ENCODE measurements at places on chromosomes 2 and 18.

GRCh38 chr2:13616616-13617015 lies 899.9 kb downstream of the TRIB2 start:
- DNase-seq, result no peak

GRCh38 chr2:183093857-183094657 lies 15.5 kb downstream of the DUSP19 start:
- peak; percentile 54 for DNase-seq

- no peak for DNase-seq
These were observed 71.0 kb downstream of the AQP4 start for GRCh38 chr18:26794230-26795101.

- peak; percentile 81 for DNase-seq
These were observed 115.3 kb upstream of the RIOK3 start for GRCh38 chr18:23337599-23338444.

DNA sequence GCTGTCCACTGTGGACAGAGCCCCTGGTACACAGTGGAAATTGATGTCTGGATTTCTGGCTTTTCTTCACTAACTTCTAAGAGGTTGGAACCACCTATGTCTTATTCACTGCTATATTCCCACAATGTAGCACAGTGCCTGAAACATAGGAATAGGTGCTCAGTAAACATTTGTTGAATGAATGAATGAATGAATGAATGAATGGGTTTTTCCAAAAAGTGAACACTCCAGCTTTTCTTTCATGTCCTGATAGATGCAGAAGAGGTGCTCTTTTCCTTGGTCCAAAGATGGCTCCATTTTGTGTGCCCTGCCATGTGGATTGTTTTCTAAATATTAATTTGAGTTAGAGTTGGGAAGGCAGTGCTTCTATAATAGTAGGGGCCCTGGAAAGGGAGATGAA lies 124.1 kb downstream of the SP3 start:
- DNase-seq, result no peak

GRCh38 chr2:166384774-166385173 lies 9.0 kb upstream of the SCN9A start:
- DNase-seq, result peak; percentile 27

- DNase-seq, result no peak
These were observed 14.9 kb upstream of the ECEL1 start for GRCh38 chr2:232502511-232502910.

DNA sequence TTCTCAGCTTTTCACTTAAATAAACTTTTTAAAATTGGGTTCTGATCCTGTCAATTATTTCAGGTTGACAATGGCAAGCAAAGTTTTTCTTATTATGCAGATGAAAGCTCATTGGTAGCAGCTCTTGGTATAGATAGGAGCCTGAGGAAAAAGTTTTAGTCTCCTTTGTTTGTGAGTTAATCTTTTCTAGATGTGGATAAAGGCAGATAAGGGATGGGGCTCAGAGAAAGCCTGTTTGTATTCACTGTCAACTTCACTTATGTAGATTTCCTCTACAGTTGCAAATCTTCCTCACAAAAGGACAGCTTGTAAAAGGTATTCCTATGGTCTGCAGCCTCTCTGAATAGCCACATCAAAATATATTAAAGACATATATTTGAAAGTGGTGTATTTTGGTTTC lies 224.5 kb upstream of the SPOPL start:
- no peak for DNase-seq

- DNase-seq, result no peak
These were observed 9.5 kb upstream of the KCNG3 start for GRCh38 chr2:42503291-42503690.

DNA sequence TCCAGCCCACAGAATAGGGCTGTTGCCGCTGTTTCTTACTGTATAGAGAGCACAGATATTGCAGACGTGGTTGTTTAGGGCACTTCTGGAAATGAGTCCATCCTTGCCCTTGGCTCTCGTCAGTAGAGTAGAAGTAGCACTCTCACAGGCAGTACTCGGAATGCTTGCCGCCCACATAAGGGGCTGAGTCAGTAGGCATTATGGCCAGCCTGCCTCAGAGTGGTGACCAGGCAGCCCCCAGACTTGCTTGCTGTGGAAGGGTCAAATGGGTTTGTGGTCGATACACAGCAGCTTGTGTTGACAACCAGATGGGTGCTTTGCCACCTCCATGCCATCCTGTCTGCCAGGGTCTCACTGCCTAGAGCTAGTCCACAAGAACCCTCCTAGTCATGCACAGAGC lies 38.7 kb downstream of the PLEKHB2 start:
- no peak for DNase-seq

GRCh38 chr2:47024046-47024445 lies 108.4 kb upstream of the MCFD2 start:
- DNase-seq, result no peak

DNA sequence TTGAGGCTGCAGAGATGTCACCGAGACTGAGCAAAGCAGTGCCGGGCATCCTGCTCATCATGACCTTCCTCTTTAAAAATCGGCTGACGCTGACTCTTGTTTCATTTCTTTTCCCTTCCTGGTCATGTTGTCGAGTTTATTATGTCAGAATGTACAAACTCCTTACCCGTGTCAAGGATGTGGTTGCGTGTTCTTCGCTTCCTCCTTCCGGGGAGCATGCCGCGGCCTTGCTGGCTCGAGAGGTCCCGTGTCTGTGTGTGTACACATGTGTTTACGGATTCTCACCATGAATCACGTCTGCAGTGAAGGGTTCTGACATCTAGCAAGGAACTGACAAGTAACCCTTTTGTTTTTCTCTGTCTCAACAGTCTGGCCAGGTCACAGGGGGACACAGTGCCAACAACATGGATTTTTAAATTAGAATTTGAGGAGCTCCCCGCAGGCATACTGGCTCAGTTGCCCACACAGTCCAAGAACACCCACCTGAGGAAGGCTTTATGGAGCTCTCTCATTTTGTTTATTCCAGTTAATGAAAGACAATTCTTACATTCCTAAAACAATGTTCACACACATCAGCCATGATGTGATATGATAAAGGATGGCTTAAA lies 60.2 kb downstream of the MYT1L start:
- DNase-seq, result no peak

GRCh38 chr2:100077456-100077855 lies 64.9 kb downstream of the AFF3 start:
- no peak for DNase-seq

DNA sequence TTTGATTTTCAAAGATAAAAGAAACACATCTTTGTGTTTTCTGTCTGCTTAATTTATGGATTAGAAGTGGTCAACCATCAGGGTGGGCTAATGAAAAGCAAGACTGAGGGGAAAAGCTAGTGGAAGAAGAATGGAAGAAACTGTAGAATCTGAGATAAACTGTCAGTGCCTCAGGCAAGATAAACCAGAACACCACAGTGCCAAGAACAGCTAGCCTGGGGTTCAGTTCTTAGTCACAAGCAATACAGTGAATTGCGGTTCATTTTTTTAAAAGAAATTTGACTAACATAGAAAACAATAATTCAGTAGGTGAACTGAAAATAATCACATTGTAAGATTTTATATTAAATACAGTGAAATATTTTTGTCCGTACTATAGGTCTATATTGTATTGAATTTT lies 22.0 kb upstream of the LNPK start:
- no peak for DNase-seq

- DNase-seq, result no peak
These were observed 810.1 kb upstream of the POU3F3 start for GRCh38 chr2:104043864-104044263.

DNA sequence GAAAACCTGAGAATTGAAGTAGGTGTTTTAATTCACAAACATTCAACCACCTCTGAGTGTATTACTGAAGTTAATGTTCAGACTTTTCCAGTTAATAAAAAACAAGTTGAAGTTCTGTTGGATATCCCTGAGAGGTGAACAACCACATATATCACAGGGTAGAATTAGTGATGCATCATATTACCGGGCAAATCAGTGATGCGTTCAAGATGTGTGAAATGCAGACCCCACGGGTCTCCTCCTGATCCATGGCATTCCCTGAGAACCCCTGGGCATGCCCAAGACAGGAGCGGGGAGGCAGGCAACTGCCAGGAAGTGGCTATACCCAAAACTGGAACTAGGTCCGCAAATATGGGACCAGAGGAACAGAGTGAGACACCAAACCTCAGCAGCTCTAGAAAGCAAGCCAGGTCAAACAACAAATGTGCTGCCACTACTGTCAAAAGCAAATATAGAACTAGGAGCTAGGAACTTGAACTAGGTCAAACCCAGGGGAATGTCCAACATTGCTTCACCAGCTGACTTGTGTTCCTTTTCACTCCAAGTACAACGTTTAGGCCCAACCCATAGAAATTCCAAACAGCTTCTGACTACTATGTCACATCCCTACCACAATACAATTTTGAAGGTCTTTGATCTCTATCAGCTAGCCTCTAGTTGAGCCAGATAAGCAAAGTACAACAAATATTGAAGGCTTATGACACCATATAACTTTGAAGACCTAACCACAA lies 20.2 kb downstream of the PSTPIP2 start:
- DNase-seq, result peak; percentile 39

Measured in fibroblast of skin of right quadriceps (primary cell).